ENCODE measurements at places on chromosomes 2 and 18.

- DNase-seq: no peak
Measured at GRCh38 chr2:234415706-234416105, 81.2 kb downstream of the ARL4C start.

DNA sequence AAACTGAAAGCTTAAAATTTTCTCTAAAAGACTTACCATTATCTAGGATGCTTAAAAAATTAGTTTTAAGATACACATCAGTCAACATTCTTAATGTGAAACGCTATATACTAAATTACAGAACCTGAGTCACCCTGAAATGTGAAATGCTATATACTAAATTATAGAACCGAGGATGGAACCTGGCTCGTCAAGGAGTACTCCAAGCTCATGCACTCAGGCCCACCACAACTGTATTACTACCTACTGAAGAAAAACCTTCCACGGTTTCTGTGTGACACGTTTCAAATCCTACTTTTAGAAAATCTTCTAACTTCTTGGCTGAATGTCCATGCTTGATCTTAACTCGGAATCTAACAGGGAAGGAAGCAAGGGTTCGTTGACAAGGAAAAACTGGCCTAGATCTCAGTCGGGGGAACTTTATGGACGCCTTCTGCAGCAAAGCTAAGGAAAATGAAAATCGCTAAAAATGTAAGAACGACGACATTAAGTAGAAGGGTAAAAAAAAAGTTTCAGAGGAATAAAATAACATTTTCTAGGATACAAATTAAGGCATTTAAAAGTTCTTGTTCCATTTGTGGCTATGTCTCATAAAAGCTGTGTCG, 1.4 kb downstream of the PRKD3 start:
- no peak for DNase-seq

GRCh38 chr2:113342650-113343049, 63.9 kb upstream of the PAX8 start:
- no peak for DNase-seq

- peak; percentile 96 for DNase-seq
Measured at GRCh38 chr2:11746376-11746806, at the start of gene LPIN1. TSS of gene LPIN1 (plus strand) at chr2:11746632. CDS start at chr2:11765542, 18,910 bp downstream.

GRCh38 chr2:133171393-133172004, 396.8 kb downstream of the NCKAP5 start:
- peak; percentile 63 for DNase-seq

GRCh38 chr18:79684787-79685186, 5.2 kb downstream of the CTDP1 start:
- no peak for DNase-seq

DNA sequence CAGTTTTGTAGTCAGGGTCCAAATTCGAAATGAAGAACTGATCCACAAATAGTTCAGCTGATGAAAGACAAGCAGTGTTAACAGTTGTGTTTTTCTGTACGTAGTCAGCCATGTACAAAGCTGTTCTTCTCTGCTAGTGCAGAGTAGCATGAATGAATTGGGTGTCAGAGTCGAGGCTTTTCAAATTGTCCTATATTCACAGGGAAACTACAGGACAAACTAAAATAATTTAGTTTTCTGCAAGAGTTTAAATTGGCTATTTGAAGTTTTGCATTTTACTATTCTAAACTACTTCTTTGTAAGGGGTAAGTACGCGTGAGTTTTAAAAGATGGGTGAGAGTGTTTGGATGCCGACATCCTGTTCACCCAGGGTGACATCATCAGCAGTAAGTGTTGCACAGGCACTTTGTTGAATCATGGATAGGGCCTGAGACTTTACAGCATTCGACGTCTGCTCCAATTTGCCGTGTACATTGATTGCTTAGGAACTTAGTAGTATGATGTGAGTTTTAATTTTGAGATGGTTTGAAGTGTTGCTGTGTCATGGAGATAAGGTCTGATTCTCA, 147.2 kb upstream of the NFATC1 start:
- DNase-seq: no peak

DNA sequence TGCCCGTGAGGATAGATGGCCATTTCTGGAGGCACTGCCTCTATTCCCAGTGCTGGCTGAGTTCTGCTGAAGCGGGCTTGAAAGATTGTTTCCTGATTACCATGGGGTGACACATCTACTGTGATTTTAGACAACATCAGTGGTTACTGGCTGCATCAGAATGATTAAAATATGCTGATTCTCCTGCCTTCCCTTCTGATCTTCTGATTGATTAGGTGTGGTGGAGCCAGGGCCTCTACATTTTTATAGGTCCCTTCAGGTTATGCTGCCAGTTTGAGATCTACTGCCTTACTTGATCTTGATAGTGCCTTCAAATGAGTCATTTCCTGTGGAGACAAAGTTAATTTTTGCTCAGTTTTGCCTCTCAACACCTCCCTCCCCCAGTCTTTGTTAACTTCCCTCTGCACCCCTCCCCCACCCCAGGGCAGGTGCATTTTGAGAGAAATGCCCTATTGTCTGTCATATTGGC, 31.6 kb upstream of the SNORC start:
- no peak for DNase-seq

DNA sequence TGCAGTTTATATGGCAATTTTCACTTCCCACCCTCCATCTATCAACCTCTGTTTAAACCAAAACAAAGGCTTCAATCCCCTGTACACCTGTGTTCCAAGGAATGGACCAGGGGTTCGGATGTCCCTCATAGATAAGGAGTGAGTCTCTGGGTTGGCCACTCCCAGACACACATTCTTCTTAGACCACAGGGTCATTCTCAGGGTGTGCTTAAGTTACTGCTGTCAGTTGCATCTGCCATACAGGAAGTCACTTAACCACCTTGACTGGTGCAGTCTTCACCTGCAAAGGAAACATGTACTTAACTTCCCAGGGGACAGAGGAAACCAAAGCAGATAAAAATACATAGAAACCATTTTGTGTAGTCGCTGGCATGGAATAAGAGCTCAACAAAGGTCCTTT, 151.0 kb upstream of the NDUFV2 start:
- DNase-seq: no peak

- DNase-seq: no peak
Measured at GRCh38 chr2:222481941-222482340, 57.6 kb downstream of the SGPP2 start.

GRCh38 chr2:129915303-129915840, 64.1 kb upstream of the RAB6C start:
- no peak for DNase-seq

GRCh38 chr2:36780231-36780839, 83.8 kb downstream of the VIT start:
- DNase-seq: peak; percentile 49

- peak; percentile 51 for DNase-seq
Measured at GRCh38 chr2:237558961-237559641, 7.3 kb upstream of the PRLH start.

GRCh38 chr2:233060980-233061590, 943 bp downstream of the INPP5D start:
- DNase-seq: no peak

GRCh38 chr2:241315879-241316631, at the start of gene SEPTIN2:
TSS of gene SEPTIN2 (plus strand) at chr2:241315925. CDS start at chr2:241324233, 8,308 bp downstream.
- peak; percentile 82 for DNase-seq

- DNase-seq: no peak
Measured at GRCh38 chr2:233789554-233789953, 11.4 kb downstream of the MROH2A start.

DNA sequence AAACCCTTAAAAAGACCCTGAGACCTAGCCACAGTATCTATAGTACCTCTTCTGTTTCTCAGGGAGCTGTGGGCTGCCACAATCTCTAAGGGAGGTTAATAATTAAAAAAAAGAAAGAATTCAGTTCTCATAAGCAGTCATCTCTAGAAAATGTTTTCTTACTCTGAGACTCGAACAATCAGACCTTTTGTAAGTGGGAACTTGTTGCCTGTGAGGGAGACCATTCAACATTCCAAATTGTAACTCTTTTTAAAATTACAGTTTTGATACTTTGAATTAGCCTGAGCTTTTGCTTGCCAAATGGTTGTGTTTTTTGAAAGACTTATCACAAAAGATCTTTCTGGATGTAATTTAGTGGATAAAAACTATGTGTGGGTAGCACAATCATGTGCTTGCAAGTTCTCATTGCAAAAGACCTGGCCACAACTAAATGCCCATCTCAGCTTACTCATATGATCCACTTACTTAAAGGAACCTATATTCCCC, 33.3 kb downstream of the IL1R2 start:
- DNase-seq: no peak

DNA sequence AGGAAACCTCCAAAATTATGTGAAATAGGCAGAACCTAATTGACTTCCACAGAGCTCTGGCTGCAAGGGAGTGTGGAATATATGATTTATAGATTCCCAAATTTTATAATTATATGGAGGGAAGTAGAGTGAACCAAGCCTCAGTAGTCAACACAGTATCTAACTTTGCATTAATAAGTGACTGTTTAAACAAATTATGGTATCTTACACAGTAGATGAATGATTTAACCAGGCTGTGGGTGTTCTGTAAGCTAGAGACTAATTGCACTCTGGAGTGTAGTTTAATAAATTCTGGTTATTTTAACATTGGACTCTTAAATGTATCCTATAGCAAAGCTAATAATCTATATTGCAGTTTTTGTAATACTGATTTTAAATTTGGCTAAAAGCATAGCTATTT, 183.5 kb downstream of the KIAA1328 start:
- DNase-seq: no peak

DNA sequence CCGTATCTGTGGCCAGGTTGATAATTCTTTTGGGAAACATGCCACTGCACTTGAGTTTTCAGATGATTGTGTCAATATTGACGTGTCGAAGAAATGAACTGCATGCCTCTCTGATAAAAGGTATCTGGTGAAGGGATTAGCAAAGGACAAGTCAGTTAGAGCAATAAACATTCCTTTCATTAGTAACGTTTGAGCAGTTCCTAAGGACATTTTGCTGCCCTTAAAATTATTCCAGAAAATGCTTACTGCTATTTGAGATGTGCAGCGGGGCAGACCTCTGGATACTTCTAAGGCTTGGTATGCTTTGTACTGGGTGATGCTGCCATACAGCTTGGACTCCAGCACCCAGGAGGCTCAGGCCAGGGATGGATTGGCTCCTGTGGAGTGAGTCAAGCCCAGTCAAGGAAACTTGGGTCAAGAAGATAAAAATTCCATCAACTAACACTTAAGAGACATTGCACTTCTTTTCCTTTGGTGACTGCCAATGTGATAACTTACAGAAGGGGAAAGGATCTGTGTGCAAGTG, 166.7 kb downstream of the FHOD3 start:
- DNase-seq: no peak

- DNase-seq: no peak
Measured at GRCh38 chr2:46258937-46259776, 38.0 kb upstream of the EPAS1 start.

DNA sequence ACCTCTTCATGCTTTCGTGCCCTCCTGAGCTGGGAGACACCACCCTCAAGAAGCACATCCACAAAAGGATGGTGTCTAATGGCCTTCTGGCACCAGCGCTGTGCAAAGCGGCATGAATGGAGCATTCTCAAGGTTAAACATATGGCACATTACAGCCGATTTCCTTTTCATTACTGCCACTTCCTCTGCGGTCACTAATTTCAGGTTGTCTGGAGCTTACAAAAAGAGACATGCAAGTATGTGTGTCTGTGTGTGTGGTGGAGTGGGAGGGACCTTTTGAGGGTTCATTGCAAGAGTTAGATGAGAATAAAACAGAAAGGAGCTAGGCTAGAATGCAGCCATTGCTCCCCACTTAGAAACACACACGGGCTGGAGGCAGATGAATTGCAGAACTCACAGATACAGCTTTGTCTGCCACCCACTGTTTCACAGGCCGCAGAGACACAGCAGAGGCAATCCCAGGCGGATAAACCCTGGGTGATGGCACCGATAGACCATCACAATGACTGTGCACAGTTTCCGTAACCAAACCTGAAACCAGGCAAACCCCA, 76.0 kb downstream of the TGIF1 start:
- no peak for DNase-seq

DNA sequence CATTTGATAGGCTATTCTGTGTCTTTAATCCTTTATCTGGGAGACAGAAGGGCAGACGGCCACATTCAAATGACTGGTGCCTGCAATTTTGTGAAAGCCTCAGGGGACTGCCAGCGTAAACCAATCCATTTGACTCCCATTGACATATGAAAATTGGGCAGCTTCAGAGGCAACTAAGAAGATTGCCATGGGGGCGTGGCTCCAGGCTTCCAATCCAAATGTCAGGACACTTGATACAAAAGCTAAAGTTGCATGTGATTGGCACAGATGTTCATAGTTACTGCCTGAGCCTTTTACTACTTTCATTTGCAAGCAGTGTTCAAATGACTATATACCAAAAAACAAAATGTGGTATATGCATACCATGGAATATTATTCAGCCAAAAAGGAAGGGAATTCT, 42.0 kb downstream of the SPC25 start:
- DNase-seq: no peak

GRCh38 chr2:239729681-239730566, 295.2 kb downstream of the NDUFA10 start:
- DNase-seq: no peak

DNA sequence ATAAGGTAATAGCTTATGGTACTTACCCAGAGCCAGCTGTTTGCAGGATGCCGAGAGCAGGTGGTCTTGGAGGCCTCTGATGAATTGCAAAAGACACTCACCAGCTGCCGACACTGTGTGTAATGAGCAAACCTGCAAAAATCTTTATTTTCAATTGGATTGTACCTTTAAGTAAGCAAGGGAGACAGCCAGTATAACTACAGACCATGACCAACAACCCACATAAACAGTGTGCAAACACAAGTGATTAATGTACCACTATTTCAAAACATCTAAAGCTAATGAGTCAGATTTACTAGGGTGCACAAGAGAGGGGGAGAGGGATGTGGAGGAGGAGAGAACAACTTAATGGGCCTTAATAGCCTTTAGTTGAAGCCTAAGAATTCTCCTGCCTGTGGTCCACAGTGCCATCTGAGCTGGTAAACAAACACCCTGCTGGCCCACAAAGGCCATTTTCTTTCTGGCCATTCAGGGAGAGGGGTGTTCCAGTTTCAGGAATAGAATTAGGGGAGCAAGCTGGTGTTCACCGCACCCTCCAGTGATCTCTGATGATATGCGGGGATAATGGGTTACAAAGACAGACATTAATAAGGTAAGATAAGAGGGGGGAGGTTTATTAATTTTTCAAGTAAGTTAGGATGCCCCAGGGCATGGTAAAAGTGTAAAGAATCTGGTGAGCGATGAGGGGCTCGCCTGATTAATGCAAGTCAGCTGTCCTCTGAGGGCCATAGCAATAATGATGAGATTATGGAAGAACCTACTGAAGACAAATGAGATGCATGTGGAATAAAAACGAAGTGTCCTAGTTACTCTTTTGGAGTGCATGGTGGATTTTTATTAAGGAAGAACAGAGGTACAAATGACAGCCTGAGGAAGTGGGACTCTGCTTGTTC, 196.4 kb downstream of the HRH4 start:
- DNase-seq: no peak

- DNase-seq: peak; percentile 22
Measured at GRCh38 chr18:78720456-78721237, 259.0 kb upstream of the SALL3 start.

DNA sequence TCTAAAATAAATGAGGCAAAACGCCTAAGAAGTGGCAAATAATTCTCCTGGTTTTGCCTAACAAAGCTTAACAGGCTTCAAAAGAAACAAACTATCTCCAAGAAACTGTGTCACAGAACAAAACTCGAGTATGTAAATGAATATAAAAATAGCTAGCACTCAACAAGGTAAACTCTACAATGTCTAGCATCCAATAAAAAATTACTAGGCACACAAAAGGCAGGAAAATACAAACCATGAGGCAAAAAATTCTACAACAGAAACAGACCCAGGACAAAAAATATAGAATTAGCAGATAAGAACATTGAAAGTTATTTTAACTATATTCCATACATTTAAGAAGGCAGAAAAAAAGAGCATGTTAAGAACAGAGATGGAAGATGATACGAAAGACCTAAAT, 16.8 kb downstream of the PPP4R1 start:
- no peak for DNase-seq
